ENCODE measurements at places on chromosomes 5 and 9.

DNA sequence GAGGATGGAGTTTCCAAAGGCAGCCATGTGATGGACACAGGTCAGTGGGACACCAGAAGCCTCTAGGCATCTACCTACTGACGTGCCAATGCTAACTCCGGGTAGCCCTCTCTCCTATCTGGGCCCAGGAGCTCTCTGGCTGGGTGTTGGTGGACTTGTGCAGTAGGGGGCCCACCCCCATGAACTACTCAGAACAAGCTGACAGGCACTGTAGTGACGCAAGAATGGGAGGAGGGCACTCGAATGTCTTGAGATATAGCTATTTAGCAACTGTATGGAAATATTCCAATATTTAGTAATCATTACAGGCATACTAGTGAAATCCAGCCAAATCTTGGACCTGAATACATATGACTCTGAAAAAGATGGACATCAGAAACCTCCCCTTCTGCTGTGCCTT, 5.7 kb upstream of the DOCK2 start:
- DNase-seq: no peak

DNA sequence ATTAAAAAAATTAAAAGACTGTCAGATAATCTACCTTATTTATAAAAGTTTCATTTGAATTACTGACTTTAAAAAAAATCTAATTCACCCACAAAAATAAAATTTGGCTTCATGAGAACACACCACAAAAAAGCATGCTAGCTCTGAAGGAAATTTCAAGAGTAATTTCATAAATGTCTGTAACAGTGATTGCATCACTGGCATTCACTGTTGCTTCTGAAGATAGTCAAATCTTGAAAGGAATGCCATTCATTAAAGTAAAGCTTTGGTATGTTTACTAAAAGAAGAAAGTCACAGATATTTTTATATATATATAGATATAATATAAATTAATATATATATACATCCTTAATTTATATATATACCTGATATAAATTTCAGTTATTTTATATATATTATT, 43.4 kb downstream of the NADK2 start:
- no peak for DNase-seq

DNA sequence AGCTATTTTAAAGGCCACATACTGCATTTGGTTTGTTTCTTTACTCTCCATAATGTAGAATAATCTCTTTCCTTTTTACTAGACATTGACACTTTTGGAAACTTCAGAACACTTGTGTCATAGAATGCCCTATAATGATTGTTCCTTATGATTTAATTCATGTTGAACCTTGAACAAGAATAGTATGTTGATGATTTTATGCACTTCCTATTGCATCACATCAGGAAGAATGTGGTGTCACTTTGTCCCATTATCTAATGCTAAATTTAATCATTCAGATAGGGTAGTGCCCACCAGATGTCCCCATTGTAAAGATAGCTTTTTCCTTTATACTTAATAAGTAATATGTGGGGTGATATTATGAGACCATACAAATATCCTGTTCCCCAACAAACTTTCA, 19.4 kb upstream of the DEPDC1B start:
- no peak for DNase-seq

DNA sequence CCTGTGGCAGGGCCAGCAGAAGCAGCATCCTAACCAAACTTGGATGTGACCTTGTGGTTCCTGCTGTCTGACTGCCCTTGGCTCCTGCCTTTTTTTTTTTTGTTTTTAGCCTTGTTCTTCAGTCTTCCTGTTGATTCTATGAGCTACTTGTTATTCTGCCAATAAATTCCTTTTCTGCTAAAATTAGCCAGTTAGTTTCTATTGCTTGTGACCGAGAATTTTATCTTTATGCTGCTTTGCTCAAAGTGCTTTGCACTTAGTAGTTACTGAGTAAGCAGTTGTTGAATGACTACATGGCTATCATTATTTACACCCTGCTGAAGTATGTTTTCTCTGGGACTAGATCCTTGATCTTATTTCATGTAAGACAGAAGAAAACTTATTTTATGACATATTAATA, 20.8 kb upstream of the ATG10 start:
- DNase-seq: no peak

- no peak for DNase-seq
These were observed 67.1 kb upstream of the GGTA1 start for GRCh38 chr9:121566481-121567465.

GRCh38 chr5:108615216-108615615, 132.5 kb upstream of the FER start:
- no peak for DNase-seq

- DNase-seq: no peak
These were observed 15.1 kb downstream of the CARTPT start for GRCh38 chr5:71734141-71734540.
